Skin of body (tissue), 3 donors: ENCODE measurements at places on chromosomes 5 and 9.

DNA sequence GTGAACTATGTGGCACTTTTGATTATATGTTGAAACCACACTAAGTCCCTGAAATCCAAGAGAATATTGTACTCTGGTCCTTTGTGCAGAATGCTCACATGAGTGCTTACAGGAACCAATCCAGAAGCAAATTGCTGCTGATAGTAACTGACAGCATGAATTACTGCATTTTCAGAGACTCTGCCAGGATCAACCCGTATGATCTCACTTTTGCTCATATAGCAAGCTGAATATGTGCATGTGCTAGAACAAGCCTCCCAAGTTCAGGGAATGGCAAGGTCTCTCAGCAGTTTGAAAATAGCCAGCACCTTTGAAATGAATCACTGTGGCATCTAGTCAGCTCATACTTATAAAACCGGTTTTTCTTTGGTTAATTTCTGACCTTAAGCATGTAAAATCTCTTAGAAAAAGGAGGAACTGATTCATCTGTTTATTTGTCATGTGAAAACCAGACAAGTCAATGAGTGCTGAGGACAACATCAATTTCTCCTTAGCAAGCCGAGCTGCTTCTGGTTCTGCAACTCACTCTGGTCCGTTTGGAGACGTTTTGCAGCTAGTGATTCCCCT, 215.7 kb upstream of the ELL2 start:
- DNase-seq = peak; percentile 38

DNA sequence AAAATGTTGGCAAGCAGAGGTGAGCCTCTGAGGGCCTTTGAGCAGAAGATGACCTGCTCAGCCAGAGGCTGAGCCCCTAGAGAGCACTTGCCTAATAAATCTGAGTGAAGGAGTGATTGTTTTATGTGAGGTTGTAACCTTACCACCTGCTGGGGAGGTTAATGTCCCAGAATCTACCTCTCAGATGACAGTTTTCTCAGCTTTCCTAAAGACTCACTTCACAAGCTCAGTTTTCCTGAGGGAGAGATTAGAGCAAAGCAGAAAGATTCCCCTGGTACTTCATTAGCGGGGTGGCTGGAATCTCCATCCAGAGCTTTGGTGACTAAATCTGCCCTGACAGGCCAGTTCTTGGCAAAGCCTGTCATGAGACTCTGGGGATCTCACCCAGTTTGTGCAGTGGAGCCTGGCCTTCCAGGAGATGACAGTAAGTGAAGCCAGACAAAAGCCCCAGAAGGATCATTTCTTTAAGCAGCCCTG, 48.8 kb upstream of the GALNT10 start:
- no peak for DNase-seq

DNA sequence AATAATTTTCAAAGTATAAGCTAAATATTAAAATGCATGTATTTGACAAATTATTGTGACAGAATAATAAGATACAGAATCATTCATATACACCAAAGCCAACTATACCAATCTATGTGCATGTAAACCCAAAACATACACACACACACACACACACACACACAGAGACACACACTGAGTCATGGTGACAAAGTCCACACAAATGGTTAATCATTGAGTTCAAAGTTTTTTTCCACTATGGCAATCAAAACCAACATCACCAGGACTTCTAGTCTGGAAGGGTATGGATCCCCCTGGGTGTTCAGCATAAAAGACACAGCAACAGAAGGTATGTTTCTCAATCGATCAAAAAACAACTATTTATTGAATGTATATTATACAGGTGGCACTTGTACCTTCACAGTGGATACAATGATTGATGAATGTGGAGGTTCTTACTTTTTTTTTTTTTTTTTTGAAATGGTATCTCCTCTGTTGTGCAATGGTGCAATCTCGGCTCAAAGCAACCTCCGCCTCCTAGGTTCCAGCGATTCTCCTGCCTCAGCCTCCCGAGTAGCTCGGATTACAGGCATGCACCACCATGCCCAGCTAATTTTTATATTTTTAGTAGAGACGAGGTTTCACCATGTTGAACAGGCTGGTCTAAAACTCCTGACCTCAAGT, 137.0 kb downstream of the PDE4D start:
- DNase-seq = no peak

- no peak for DNase-seq
These were observed 71.4 kb downstream of the RAPGEF6 start for GRCh38 chr5:131563434-131564228.
